Activated naive CD8-positive, alpha-beta T cell treated with anti-CD3 and anti-CD28 coated beads, Interleukin-2, amount 10 ng/mL, durations not matched to agents 7 days and 5 days (primary cell): ENCODE measurements at places on chromosomes 12 and 14. TPM values are rescaled to one million over a fixed set of nuclear protein-coding genes. Genes with fewer than 3 reads are reported as not detected.

Gene SERPINA6
- total RNA-seq: not detected

Gene LAG3
- total RNA-seq: 46.6 TPM

Gene ATP5F1B
- 468 TPM for total RNA-seq

Gene PMCH
- not detected for total RNA-seq

Gene PTPRR
- total RNA-seq: not detected

Gene ABCD2
- 30.8 TPM for total RNA-seq
